Activated CD4-positive, alpha-beta T cell treated with anti-CD3 and anti-CD28 coated beads, Interleukin-2, amount 10 ng/mL, durations not matched to agents 7 days and 5 days (primary cell): ENCODE measurements at places on chromosomes 7 and 10. TPM values are rescaled to one million over a fixed set of nuclear protein-coding genes. Genes with fewer than 3 reads are reported as not detected.

The FOXP2 gene
- not detected for total RNA-seq

The ZSCAN21 gene
- 6.6 TPM for total RNA-seq

The EN2 gene
- total RNA-seq: not detected

The ZPBP gene
- total RNA-seq: not detected

The AKR1C4 gene
- not detected for total RNA-seq

The EBLN1 gene
- total RNA-seq: not detected

The AMZ1 gene
- 0.05 TPM for total RNA-seq

The STK31 gene
- total RNA-seq: 0.21 TPM

The ANXA8 gene
- 0.30 TPM for total RNA-seq

The NSMCE4A gene
- 63.5 TPM for total RNA-seq

The ANKRD2 gene
- total RNA-seq: 0.37 TPM

The ZNF25 gene
- total RNA-seq: 5.3 TPM

The AKR1B15 gene
- total RNA-seq: not detected

The ACTR3C gene
- total RNA-seq: 5.0 TPM

The SBDS gene
- 34.2 TPM for total RNA-seq

The ELMO1 gene
- total RNA-seq: 142 TPM

The MAP3K8 gene
- total RNA-seq: 12.6 TPM

The PTF1A gene
- total RNA-seq: not detected

The KAZALD1 gene
- 0.27 TPM for total RNA-seq

The RTKN2 gene
- 8.8 TPM for total RNA-seq

The CPVL gene
- not detected for total RNA-seq

The CPA2 gene
- total RNA-seq: not detected

The UROS gene
- 43.3 TPM for total RNA-seq

The LRRC61 gene
- total RNA-seq: 12.8 TPM

The TSPAN33 gene
- 2.8 TPM for total RNA-seq

The SRGN gene
- 174 TPM for total RNA-seq

The HOXA2 gene
- total RNA-seq: not detected

The SLC29A4 gene
- total RNA-seq: 0.25 TPM

The ESYT2 gene
- 124 TPM for total RNA-seq

The SEMA3A gene
- 1.4 TPM for total RNA-seq

The H2AZ2 gene
- total RNA-seq: 404 TPM

The SAMD9L gene
- 145 TPM for total RNA-seq

The NRP1 gene
- total RNA-seq: 0.40 TPM

The UPP1 gene
- 100 TPM for total RNA-seq

The GPR85 gene
- not detected for total RNA-seq

The PPP1R3C gene
- not detected for total RNA-seq

The IMPDH1 gene
- total RNA-seq: 72.3 TPM

The ZNF117 gene
- total RNA-seq: 5.2 TPM

The PON1 gene
- not detected for total RNA-seq

The PKD1L1 gene
- total RNA-seq: 0.08 TPM

The SPDYE6 gene
- total RNA-seq: not detected

The LDB3 gene
- total RNA-seq: 0.10 TPM

The SKIDA1 gene
- 0.12 TPM for total RNA-seq

The HTR7 gene
- not detected for total RNA-seq

The NCF1 gene
- 2.6 TPM for total RNA-seq

The TRIM50 gene
- total RNA-seq: not detected

The CDK14 gene
- total RNA-seq: not detected

The TFEC gene
- not detected for total RNA-seq

The PPA1 gene
- total RNA-seq: 124 TPM

The PVRIG gene
- 61.2 TPM for total RNA-seq

The RBP4 gene
- not detected for total RNA-seq
